Hepatic stellate cell (primary cell): ENCODE measurements at places on chromosomes 5 and 9.

DNA sequence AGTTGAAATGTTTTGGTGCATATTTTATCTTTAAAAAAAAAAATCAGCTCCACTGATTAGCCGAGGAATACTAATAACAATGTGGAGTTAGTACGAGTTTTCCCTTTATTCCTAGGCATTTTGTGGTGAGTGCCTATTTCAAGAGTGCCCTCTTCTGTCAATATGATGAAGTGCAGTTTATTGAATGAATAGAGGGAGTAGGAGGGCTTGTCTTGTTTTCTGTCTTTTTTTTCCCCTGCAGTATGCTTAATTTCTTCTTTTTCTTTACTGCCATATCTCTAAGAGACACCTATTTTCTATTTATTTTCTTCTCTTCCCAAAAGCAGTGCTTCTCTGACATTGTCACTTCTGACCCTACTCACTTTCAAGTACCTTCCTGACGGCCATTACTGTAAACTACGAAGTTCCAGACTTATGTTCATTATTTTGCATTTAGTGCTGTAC is 169.6 kb upstream of the PITX1 start:
- no peak for DNase-seq

- no peak for DNase-seq
Measured at GRCh38 chr9:116191576-116192415, 38.2 kb downstream of the PAPPA start.

DNA sequence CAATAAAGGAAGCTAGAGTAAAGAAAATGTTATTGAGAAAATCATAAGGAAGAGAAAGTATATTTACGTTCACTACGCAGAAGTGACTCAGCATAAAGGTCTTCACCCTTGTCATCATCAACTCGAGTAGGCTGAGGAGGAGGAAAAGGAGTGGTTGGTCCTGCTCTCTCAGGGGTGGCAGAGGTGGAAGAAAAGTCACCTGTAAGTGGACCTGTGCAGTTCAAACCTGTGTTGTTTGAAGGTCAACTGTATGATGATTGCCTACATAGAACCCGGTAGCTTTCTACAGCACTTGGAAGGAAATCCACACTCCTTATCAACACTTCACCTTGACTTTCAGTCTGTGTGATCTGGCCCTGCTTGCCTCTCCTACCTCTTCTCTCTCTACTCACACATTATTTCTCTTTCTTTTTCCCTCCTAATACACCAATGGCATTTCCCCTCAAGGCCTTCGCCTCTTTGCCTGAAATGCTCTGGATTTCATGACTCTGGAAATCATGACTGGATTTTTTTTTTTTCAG is 109.3 kb upstream of the CPEB4 start:
- no peak for DNase-seq

- DNase-seq, result no peak
Measured at GRCh38 chr5:151461312-151461711, 13.9 kb downstream of the SLC36A1 start.

DNA sequence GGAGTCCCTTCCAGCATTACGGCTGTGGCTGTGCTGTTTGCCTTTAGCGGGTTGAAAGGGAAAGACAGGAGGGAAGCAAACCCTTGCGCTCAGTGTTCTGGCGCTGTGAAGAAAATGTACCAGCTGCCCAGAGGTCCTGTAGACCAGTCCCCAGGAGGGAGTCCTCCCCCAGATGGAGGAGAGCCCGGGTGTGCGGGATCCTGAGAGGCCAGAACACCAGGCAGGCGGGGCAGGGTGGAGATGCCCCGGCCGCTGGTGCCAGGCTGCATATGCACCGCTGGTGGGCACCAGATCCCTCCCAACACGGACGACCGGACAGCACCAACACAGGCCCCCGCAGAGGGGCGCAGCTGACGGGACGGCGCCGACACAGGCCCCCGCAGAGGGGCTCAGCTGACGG is 37.2 kb upstream of the SLC9A3 start:
- DNase-seq, result no peak

DNA sequence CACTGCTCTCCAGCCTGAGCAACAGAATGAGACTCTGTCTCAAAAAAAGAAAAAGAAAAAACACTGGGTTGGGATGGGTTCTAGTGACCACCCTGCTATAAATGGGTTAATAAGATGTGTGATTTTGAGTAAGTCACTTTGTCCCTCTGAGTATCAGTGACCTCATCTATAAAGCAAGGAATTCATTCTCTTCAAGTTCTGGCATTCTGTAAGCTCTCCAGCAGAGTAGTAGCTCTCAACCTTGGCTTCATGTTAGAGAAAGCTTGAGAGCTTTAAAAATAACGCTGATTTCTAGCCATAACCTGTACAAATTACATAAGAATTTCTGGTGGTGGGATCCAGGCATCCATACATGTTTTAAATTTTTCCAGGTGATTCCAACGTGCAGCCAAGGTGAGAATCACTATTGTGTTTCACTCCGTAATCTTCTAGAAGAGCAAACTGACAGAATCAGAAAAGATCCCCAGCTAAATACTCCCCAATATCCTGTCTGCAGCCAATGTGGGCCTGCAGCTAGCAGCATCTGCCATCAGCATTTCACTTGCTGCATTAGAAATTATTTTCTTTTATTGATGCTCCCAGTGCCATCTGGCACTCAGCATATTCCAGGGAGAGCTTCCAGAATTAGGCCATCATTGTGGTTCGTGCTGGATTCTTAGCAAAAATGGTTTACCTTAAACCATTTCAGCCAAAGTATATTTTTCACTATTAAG is 109.4 kb downstream of the FEM1C start:
- DNase-seq, result no peak

- DNase-seq, result no peak
Measured at GRCh38 chr9:69945671-69946141, 97.9 kb upstream of the MAMDC2 start.

DNA sequence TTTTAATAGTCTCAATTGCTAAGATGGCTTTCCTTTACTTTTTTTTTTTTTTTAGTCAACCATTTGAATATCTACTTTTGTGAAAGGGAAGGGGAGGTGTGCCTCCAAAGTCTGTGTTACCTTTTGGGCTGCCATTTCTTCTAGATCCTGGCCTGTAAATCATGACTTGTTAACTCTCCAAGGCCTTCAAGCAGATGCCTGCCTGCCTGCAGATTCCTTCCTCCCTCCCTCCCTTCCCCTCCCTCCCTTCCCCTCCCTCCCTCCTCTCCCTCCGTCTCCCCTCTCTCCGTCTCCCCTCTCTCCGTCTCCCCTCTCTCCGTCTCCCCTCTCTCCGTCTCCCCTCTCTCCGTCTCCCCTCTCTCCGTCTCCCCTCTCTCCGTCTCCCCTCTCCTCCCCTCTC is 73.1 kb downstream of the COMMD10 start:
- no peak for DNase-seq

DNA sequence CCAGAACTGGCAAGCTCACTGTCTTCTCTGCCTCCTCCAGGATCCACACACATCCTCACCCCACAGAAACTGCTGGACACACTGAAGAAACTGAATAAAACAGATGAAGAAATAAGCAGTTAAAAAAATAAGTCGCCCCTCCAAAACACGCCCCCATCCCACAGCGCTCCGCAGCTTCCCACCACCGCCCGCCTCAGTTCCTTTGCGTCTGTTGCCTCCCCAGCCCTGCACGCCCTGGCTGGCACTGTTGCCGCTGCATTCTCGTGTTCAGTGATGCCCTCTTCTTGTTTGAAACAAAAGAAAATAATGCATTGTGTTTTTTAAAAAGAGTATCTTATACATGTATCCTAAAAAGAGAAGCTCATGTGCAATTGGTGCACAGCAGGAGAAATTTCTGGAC is 16.1 kb upstream of the CFAP157 start:
- DNase-seq, result no peak

DNA sequence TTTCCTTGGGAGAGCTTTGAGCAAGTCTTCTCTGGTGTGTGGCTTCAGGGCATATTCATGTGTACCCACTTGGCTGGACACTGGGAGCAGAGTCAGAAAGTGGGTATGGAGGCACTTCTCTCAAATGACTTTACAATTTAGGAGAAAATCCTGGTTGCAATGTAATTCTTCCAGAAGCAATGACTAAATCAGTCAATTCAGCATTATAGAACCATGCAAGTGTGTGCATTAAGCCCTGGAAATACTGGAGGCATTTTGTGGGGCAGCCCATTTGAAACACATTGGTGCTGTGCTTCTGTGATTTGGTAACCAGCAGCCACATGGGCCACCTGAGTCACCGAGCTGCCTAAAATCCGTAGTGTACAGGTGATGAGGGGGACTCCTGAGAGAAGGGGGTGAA is 94.6 kb upstream of the TAS2R1 start:
- DNase-seq, result no peak

DNA sequence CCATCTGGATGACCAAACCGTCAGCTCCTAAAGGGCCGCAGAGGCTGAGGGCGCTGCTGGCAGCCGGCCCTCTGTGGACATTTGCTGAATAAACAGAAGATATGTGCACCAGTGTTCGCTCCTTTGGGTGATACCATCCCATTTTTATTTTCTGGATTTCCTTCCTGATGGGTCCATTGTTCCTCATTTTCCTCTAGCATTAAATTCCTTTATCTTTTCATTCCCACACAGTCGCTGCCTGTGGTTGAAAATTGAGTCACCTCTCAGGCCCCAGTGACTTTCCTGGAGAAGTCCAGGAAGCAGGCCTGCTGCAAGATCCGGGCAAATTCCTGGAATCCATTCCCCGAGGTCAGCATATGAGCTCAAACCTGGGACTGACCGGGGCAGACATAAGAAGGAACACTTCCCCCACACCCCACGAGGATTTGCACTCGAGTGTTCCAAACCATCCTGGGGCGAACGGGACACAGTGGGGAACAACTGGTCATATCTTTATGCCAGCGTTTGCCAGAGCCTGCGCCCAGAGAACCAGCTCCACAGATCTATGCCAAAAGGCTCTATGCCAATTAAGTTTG is 86.7 kb upstream of the PCA3 start:
- peak; percentile 21 for DNase-seq

GRCh38 chr9:119044806-119045205 is 324.4 kb downstream of the BRINP1 start:
- DNase-seq, result no peak

- no peak for DNase-seq
Measured at GRCh38 chr5:147375151-147375550, 134.7 kb downstream of the DPYSL3 start.

GRCh38 chr5:34869256-34869655 is 30.3 kb downstream of the TTC23L start:
- DNase-seq, result no peak

DNA sequence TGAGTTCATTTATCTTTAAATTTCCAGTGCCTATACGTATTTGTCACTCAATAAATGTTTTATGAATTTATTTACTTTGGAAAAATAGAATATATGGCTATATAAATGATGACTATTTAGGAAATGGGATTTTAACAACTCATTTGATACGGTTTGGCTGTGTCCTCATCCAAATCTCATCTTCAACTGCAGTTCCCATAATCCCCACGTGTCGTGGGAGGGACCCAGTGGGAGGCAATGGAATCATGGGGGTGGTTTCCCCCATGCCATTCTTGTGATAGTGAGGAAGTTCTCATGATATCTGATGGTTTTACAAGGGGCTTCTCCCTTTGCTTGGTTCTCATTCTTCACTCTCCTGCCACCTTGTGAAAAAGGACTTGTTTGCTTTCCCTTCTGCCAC is 187.6 kb upstream of the EFNA5 start:
- DNase-seq, result no peak

DNA sequence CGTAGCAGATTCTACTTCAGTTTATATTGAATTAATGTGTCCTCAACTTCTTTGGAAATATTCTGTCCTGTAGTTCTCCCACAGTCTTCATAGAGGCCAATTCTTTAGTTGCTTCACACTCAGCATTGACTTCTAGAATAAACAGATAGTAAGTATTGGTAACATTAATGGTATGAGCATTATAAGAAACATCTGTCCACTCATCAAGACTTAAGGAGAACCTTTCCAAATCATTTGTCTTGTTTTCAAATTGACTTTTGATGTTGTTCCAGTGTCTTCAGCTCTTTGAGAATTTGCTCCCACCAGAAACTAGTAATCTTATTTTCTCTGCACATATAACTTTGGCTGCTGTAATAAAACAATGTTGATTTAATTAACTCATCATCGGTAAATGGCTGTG is 18.3 kb downstream of the RANBP17 start:
- DNase-seq, result no peak

DNA sequence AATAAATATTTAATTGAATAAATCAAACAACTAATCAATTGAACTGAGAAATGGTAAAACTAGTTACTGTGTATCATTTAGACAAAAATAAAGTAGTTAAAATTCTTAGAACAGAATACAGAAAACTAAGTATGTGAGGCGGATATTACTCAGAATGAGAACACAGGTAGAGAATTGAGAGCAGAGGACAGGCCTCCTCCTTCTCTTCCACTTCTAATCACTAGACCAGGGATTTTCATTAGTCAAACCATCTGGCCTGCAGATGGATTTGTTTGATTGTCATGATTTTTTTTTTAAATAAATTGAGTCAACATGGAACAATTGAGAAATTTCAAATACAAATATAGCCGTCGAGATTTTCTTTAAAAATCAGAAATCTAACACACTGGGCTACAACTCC is 198.6 kb upstream of the HMHB1 start:
- DNase-seq, result no peak

DNA sequence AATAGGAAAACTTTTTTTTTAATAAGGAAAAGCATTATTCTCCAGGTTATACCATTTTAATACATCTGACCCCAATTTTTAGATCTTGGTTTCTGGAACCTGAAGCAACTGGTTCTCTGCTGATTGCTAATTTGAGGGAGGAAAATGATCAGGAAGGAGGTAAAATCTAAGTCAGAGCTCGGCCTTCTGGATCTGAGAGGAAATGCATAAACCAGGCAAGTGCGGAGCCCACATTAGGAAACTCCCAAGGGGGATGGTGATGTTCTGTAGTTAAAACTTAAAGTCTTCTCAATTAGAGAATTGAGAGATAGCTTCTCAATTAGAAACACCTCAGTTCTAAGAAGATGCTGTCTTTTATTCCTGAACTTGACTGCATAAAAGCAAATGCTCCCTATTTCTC is 113.5 kb downstream of the TSSK1B start:
- no peak for DNase-seq

DNA sequence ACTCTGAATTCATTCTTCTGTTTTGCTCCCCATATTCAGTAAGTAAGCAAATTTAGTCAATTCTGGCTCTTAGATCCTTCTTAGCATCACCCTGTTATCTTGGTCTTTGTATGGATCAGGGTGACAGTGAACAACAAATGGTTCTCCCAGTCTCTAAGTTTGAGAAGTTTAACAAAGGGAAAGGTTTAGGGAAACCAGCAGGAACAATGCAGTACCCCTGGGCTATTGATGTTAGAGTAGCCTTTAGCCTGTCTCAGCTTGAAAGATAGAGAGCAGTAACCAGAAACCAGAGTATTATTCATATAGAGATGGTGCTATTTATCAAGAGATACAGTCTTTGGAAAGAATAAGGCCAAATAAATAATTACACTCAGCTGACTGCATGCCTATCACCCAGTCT is 241.8 kb downstream of the CDH12 start:
- no peak for DNase-seq
